ENCODE measurements at places on chromosomes 7 and 10.

DNA sequence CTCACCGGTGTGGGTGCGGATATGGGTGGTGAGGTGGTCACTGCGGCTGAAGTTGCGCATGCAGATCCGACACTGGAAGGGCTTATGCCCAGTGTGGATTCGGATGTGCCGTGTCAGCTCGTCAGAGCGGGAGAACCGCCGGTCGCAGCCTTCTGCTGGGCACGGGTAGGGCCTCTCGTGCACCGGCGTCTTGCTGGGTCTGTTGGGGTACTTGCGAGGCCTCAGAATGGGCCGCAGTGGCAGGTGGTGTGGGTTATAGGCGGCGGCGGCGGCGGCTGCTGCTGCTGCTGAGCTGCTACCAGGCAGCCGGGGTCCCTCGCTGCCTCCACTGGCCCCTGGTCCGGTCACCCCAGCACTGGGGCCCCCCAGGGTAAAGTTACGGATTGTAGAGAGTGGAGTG is 2.7 kb downstream of the EGR2 start:
- no peak for DNase-seq

DNA sequence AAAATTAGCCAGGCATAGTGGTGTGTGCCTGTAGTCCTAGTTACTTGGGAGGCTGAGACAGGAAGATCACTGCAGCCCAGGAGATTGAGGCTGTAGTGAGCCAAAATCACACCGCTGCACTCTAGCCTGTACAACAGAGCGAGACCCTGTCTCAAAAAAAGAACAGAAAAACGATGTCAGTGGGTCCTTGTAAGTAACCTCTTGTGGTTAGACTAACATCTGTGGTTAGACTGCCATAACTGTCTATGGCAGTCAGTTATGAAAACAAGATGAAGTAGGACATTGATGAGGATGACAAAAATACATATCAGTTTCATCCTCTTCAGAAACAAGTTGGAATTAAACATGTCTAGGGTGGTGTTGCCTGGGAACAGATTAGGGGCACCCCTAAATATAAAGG is 53.3 kb downstream of the AKAP9 start:
- no peak for DNase-seq

DNA sequence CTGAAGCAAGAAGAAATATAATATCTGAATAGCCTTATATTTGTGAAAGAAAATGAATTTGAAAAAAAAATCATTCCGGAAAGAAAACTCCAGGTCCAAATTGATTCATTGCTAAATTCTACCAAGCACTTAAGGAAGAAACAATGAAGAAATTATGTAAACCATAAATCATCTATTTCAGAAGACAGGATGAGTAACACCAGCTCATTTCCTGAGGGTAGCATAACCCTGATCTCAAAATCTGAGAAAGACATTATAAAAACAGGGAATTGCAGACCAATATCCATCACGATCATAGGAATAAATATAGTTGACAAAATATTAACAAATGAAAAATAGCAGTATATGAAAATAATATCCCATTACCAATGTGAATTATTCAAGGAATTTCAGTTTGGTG is 70.1 kb upstream of the RAB18 start:
- no peak for DNase-seq

DNA sequence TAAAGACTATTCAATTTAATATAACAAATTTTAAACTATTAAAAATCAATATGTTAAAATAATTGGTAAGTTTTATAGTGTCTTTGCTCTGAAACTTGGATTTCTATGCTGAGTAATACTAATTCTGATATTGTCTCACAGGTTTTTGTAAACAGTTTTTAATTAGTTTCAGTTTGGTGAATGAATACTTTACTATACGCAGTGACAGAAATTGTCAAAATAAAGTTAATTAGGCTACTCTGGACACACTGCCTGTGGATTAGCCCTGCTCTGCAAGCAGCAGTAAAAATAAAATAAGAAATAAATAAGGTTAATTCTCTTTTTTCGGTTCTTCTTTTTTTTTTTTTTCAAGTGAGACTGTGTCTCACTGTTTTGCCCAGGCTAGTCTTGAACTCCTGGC is 105.3 kb downstream of the ANKRD61 start:
- DNase-seq = no peak

GRCh38 chr10:7559386-7559785 is 107.4 kb downstream of the ITIH5 start:
- no peak for DNase-seq

DNA sequence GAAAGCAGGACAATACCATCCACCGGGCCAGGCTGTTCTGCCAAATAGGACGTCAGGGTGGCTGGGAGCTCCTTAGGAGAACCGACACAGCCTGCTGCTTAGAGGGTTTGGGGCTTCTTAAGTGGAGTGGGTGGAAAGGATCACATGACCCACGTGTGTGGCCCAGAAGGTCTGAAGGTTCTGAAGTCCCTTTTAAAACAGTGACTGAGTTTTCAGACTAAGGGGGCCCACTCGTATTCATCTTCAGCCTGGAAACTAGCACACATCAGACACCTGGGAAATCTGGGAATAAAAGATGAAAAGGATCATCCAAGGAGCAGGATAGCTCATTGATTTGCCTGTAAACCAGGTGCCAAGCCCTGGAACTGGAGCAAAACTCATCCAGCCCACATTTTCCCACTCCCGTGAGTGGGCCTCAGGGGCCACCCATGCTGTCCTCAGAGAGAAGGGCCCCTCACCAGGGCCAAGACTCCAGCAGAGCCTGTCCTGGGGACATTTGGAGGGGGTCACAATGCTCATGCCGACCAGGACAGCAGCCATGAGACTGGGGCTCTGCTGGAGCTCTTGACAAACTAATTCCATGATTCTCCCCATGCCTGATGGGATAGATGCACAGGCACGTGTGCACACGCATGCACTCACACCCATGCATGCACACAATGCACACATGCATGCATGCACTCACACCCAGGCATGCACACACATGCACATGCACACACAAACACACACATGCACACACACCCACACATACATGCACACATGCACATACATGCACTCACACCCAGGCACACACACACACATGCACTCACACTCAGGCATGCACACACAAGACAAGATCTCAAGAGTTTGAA is 168.8 kb upstream of the PPP2R2D start:
- no peak for DNase-seq

- no peak for DNase-seq
Measured at GRCh38 chr10:14574885-14575284, 199.8 kb downstream of the FAM107B start.
